Fibroblast of mammary gland (primary cell): ENCODE measurements at places on chromosomes 7 and 10.
A peak's percentile ranks its signal among the peaks of the same experiment; 100 is the strongest.

DNA sequence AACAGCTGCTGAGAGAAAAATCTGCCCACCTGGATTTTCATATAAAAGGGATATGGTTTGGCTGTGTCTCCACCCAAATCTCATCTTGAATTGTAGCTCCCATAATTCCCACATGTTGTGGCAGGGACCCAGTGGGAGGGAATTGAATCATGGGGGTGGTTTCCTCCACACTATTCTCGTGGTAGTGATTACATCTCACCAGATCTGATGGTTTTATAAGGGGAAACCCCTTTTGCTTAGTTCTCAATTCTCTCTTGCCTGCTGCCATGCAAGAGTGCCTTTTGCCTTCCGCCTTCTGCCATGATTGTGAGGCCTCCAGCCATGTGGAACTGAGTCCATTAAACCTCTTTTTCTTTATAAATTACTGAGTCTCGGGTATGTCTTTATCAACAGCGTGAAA is 20.8 kb upstream of the MKI67 start:
- DNase-seq: peak; percentile 10

DNA sequence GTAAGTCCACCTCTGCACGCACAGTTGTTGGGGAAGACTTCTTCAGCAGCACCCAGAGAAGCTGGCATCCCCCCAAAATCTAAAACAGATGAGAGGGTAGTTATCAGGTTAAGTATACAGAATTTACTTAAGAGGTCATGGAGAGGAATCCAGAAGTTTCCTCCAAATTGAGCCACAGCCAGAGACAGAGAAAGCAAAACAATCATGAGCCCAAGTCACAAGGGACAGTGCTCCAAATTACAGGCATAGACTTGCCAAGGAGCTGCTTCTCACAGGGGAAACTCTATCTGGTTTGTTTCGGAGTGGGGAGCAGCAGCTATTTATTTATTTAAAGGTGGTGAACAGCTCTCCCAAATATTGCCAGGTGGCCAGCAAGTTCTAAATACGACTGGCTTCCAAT is 308.4 kb downstream of the SKIDA1 start:
- DNase-seq: peak; percentile 26

DNA sequence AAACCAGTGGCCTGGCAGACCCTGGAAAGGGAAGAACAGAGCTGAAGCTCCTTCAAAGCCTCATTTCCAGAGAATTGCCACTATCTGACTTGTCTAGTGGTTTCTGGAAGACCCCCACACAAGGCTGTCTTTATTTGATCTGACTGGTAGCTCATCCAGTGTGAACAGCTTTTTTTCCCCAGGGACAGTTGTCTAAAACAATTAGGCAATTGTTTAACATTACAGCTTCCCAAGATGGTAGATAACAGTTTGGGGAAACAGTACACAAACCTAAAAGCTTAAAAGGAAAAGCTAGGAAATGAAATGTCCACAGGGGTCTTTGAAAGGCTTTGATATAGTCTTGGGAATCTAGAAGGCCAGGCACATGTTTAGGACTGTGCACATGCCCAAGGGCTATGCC is 203.4 kb upstream of the CTBP2 start:
- DNase-seq: no peak

DNA sequence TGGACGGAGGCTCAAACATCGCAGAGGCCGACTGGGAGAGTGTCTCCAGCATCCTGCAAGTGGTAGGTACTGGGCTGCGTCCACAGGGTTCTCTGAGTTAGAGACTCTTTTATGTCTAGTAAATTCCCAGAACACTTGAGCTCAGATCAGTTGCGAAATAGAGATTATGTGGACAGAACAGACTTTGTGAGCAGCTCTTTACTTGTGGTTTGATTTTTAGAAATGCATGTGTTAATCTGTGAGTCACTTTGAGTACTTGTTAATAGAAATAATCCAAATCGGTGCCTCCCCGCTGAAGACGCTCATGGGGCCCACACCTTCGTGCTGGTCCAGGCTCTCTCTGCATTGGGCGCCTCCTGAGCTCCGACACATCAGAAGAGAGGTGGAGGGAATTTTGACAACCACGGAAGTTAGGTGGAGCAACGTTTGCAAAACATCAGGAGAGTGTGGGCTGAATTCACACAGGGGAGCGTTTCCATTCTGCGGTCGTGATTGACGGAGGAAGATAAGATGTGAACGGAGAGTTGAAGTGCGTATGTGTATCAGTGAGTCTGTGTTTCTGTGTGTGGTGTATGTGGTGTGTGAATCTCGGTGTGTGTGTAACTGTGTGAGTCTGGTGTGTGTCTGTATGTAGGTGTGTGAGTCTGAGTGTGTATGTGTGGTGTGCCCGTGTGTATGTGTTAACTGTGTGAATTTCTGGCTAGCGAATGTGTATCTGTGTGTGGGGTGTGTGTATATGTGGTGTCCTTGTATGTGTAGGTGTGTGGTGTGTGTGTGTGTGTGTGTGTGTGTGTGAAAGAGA is 32.1 kb downstream of the PFKP start:
- DNase-seq: peak; percentile 93

DNA sequence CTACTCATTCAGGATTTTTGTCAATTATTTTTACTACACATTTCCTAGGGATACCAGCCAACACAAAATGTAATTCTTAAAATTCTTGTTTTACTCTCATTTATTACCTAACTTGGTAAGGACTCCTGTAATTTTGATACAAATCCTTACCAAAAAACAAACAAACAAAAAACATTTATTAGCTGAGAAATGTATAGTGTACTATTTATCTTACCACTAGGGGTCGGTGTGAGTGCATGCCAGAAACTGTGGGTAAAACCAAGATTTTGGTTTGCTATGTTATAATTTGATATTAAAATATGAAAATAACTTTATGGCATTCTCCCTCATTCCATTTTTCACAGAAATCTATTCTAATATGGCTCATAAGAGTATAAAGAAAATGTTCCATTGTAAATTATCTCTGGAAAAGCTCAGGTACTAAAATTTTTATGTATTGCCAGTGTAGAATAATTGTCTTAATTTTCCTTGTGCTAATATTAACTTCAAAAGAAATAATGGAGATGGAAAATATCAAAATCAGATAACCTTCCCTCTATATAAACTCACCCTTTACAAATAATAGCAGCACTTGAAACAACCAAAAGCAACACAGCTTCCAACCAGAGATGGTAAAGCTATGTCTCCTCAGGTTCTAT is 290.8 kb upstream of the PCDH15 start:
- peak; percentile 6 for DNase-seq

- no peak for DNase-seq
Observed at GRCh38 chr7:20508109-20508508, 107.4 kb upstream of the ABCB5 start.

DNA sequence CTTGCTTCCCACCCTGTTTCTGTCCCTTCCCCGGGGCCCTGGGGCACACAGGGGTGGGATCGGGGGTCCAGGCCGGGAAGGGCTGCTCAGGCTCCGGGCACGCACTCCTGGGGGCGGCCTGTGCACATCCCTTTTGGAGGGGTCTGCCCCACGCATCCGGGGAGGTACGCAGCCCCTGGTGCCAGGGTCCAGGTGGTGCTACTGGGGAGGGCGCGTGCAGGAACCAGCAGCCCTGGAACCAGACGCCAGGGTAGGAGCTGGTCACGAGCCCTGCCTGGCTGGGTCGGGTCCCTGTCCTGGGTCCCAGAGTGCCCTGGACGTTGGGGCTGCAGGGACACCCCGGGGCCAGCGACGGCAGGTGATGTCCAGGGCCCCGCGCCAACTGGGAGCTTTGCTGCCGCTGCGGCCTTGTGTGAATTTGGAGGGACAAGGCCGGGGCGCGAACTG is 53.4 kb downstream of the GLRX3 start:
- no peak for DNase-seq

- DNase-seq: no peak
Observed at GRCh38 chr7:112149734-112150133, 56.5 kb downstream of the DOCK4 start.

DNA sequence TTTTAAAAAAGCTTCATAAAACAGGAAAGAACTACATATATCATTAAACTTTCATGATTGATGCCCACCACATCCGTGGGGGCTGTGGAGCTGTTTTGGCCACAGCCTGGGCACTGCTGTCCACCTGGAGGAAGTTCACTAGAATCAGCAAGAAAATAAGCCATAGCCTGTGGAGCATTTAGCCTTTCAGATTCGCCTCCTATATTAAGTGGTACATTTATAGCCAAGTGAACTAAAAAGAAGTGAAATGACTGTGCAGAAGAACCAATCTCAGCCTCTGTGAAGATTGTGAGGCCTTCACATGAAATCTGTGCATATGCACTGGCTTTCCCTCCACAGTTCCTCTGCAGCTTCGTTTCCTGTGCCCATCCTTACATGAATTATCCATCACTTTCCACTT is 23.5 kb downstream of the WNT16 start:
- no peak for DNase-seq

- peak; percentile 44 for DNase-seq
Observed at GRCh38 chr7:48112401-48113165, 23.5 kb downstream of the UPP1 start.

GRCh38 chr7:97680622-97681021 is 51.3 kb upstream of the TAC1 start:
- DNase-seq: no peak

- peak; percentile 48 for DNase-seq
Observed at GRCh38 chr10:92493362-92493761, 80.5 kb downstream of the IDE start.

DNA sequence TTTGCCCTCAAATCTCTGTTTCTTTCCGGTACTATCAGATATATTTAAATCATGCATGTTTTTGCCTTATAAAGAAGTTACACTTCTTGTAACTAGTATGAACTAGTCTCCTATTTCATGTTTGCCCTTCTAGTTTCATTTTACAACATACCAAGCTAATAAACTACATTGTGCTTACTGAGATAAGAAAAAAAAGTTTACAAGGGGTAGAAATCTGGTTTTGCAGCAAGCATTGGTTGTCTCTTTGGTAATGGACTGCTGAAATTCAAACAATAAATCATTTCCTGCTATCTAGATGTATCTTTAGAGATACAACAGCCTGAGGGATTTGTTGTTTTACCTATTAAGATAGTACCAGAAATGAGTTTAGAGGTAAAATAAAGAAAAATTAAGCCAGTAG is 18.8 kb downstream of the PTTG1IP2 start:
- no peak for DNase-seq

DNA sequence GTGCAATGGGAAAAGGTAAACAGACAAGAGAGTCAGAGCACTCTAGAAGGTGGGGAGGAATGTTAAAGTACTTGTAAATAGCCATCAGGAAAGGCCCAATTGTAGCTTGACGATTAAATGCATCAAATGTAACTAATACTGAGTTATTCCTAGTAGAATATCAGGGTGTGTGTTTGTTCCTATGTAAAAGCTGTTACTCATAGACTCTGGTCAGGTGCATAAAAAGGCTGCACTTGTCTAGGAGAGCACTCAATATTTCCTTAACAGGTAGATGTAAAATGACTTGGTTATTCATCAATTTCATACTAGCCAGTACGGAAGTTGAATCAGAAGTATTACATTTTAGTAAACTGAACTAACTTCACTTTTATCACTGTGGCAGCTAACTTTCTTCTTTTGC is 179.7 kb upstream of the AGR3 start:
- no peak for DNase-seq

- DNase-seq: no peak
Observed at GRCh38 chr7:47343061-47343455, 238.9 kb downstream of the TNS3 start.

- DNase-seq: no peak
Observed at GRCh38 chr10:22570733-22571430, 143.5 kb downstream of the PIP4K2A start.

DNA sequence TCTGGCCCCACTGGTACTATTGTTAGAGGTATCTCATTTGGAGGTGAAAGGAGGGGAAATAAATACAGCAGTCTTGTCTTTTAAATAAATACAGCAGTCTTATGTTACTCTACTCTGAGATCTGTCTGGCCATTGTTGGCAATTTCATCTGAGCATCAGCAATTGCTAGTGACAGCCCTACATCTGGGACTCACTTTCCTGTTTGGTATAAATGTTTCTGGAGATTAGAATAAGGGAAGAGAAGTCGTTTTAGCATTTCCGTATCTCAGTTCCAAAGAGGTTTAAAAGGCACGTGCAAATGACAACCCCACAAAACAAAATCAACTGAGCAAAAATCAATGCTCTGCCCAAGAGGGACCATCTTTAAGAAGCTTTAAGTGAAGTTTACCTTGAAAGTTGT is 18.1 kb upstream of the CNNM2 start:
- DNase-seq: no peak

GRCh38 chr10:128211953-128212727 is 85.9 kb upstream of the MKI67 start:
- peak; percentile 48 for DNase-seq

- DNase-seq: no peak
Observed at GRCh38 chr7:24102988-24103387, 181.0 kb upstream of the NPY start.

GRCh38 chr10:61894133-61894532 is 7.4 kb upstream of the ARID5B start:
- peak; percentile 43 for DNase-seq

- peak; percentile 15 for DNase-seq
Observed at GRCh38 chr10:96512524-96513304, 1.0 kb downstream of the TLL2 start.

- DNase-seq: peak; percentile 93
Observed at GRCh38 chr7:157309988-157310668, 26.7 kb upstream of the DNAJB6 start.

GRCh38 chr10:3838460-3839437 is 53.7 kb upstream of the KLF6 start:
- peak; percentile 49 for DNase-seq

- DNase-seq: peak; percentile 60
Observed at GRCh38 chr7:54898659-54899340, 120.0 kb upstream of the EGFR start.

DNA sequence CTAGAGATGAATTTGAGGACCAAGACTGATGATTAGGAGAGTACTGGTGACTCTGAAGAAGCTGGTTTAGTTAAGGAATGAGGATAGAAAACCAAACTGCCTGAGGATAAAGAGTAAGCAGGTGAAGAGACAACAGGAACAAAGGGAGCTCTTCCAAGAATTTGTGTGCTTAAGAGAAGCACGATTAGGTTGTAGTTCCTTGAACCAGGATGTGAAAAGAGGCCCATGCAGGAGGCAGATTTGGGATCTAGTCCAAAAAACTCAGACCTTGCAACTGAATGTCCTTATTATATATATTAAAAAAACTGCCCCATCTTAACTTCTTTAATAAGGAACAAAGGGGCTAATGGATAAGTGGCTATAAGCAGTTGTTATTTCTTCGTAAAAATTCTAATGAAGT is 150.4 kb downstream of the SKAP2 start:
- no peak for DNase-seq

- DNase-seq: no peak
Observed at GRCh38 chr7:151838072-151838471, 38.8 kb downstream of the PRKAG2 start.

GRCh38 chr7:66238773-66239466 is 33.8 kb downstream of the TPST1 start:
- no peak for DNase-seq

DNA sequence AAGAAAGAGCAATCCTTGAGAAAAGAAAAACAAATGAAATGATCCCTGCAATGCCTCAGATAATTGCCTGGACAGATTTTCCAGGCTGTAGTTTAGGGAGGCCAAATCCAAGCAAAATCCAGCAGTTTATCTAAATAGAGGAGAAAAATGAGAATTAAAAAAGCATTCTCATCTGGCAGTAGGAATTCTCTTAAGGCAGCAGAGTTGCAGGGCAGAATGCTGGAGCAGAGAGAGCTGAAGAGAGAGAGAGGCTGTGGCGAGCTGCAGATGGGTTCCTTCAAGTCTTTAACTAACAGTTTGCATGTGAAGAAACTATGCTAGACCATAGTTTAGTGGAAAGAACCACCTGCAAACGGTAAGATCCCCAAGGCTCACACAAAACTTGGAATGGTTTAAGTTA is 6.0 kb upstream of the LIPA start:
- no peak for DNase-seq
